ENCODE measurements at places on chromosomes 6 and 20.

- DNase-seq = no peak
Measured at GRCh38 chr20:37932919-37933318, 30.0 kb downstream of the VSTM2L start.

DNA sequence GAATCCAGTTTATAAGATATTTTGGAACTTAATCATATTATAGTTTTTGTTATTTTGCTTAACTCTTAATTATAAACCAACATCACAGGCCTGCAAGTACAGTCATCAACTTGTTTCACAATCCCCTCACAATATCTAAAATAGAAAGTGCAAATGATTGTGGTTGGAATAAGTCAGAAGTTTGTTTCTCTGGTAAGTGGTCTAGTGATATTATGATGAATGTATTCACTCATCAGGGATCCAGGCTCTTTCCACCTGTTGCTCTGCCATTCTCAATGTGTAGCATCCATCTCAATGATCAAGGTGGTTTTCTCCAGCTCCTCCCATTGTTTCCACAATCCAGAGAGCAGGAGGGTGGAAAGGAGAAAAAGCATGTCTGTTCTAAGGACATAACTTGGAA is 54.2 kb downstream of the OPN5 start:
- DNase-seq = no peak

- no peak for DNase-seq
Measured at GRCh38 chr20:23201658-23202057, 115.5 kb upstream of the CD93 start.

DNA sequence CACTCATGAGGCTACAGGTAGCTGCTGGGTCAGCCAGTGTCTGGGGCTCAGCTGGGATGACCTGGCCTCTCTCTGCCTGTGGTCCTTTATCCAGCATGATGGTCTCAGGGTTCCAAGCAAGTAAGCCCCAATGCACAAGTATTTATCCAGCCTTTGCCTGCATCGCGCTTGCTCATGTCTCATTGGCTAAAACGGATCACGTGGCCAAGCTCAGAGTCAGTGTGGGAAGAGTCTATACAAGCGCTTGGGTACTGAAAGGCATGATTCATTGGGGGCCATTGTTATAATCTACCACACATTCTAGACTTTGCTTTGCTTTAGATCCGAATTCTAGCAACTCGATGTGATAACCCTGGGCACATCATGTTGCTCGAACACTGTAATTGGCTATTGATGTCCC is 48.3 kb downstream of the PPP1R16B start:
- no peak for DNase-seq

DNA sequence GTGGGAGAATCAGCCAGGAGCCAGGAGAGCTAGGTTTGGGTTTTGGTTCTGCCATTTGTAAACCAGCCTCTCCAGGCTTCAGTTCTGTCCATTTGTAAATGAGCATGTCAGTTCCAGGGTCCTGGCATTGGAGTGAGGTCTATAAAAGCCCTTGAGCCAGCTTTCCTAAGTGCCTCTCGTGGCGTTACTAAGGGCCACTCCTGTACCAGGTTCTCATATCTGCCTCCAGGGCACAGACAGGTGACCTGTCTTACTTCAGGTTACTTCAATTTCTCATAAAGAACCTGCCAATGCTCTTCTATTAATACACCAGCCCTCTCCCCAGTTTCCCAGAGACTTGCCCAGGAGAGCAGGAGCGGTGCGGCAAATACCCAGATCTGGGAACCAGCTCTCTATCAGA is 101.9 kb downstream of the VEGFA start:
- no peak for DNase-seq

GRCh38 chr6:90894285-90895130 is 307.6 kb upstream of the MAP3K7 start:
- DNase-seq = no peak

- DNase-seq = peak; percentile 19
Measured at GRCh38 chr6:44297063-44298038, 15.8 kb downstream of the AARS2 start.

DNA sequence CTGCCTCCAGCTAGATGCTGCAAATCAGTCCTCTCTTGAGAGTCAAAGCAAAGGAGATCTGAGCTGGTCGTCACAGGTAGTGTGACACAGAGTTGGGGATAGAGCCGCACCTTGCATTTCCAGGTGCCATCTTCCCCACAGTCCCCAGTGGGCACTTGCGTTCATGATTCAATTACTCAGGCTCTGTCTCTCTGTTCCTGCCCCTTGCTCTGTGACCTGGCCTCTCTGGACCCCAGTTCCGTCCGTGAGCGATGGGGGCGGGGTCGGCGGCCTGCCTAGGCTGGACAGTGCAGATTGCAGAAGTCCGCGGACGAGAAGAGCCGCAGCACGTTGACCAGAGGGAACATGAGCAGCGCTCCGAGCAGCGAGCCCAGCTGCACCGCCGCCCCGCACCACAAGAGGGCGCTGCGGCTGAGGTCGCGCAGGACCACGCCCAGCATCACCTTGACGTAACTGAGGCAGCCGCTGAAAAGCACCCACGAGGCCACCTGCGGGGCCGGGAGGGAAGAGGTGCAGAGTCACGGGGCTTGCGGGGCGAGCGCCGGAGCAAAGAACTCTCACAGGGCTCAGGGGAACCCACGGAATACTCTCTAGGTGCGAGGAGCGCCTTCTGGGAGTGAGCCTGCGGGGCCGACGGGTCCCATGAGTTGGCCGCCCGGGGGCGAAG is 7.4 kb downstream of the SLC52A3 start:
- no peak for DNase-seq

DNA sequence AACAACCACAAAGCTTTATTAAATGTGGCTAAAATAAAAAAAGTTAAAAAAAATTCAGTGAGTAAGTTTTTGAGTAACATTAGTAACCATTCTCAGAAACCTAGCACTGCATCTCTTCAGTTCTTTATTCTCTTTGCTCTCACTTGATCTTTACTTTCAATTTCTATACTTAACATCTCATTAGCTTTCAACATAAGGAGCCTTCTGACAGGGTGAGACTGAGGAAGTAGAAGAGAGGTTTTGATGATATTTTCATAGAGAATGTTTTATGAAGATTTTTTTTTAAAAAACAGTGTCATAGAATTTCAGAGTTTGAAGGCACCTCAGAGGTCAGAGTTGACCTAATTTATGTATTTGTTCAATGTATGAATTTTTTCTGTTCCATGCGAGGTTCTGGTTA is 60.8 kb downstream of the FAM83B start:
- no peak for DNase-seq

DNA sequence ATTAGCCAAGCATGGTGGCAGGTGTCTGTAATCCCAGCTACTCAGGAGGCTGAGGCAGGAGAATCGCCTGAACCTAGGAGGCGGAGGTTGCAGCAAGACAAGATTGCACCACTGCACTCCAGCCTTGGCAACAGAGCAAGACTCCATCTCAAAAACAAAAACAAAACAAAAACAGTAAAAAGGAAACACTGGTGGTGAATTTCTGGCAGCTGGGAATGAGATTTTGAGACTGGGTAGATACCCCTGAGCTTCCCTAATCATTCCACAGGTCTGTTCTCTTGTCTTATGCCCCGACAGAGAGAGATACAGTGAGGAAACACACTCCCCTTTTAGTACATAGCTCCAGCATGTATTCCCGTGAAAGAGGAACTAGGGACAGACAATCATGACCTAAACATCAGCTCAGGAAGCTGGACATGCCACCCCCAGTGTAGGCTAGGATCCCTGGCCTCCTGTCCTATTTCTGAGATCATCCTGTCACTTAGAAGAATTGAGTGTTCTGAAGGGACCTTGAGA is 9.6 kb downstream of the MAN1A1 start:
- DNase-seq = no peak

DNA sequence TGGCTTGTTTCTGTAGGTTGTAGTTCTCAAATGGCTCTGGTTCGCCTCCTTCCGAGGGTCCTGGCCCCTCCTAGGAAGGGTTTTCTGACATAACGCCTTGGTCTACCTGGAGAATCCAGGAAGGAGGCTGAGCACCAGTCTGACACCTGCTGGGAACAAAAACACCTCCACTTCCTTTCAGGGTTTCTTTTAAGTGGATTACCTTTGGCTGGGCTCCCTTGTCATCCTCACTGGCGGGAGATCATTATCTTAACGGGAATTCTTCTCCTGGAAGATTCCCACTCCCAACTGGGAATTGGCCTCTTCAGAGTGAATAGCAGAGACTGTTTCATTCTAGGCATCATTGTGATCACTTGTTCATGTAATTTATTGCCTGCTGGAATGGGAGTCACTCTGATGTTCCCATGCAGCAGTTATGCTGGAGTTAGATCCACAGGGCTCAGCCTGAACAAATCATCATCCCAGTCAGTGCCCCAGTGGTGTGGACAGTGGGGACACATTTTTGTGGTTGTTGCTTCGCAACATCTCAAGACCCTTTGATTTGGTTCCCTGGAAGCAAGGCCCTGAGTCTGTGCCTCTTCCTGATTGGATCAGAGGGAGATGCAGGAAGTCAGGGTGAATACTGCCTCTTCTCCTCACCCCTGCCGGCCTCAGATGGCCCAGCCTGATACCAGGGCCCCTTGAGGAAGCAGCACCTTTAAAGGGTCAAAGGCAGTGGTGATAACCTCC is 49.1 kb downstream of the LYRM2 start:
- no peak for DNase-seq

GRCh38 chr6:5020142-5020541 is 16.3 kb upstream of the RPP40 start:
- no peak for DNase-seq

DNA sequence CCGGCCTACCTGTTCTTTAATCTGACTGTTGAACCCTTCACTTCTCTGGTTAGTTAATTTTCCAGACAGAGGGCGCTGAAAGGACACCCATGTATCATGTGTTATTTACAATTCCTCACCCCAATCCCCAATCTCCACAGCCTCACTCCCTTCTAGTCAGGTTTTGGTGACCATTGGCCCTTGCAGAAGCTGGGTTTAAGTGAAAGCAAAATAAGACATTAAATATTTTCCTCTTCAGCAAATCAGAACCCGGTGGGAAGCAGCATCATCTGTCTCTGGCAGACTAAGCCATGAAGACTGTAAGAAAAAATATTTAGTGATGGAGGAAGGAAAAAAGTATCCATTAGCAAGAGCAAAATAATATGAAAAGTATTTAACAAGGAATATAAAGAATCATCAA is 9.4 kb upstream of the HLA-DQA1 start:
- DNase-seq = no peak

DNA sequence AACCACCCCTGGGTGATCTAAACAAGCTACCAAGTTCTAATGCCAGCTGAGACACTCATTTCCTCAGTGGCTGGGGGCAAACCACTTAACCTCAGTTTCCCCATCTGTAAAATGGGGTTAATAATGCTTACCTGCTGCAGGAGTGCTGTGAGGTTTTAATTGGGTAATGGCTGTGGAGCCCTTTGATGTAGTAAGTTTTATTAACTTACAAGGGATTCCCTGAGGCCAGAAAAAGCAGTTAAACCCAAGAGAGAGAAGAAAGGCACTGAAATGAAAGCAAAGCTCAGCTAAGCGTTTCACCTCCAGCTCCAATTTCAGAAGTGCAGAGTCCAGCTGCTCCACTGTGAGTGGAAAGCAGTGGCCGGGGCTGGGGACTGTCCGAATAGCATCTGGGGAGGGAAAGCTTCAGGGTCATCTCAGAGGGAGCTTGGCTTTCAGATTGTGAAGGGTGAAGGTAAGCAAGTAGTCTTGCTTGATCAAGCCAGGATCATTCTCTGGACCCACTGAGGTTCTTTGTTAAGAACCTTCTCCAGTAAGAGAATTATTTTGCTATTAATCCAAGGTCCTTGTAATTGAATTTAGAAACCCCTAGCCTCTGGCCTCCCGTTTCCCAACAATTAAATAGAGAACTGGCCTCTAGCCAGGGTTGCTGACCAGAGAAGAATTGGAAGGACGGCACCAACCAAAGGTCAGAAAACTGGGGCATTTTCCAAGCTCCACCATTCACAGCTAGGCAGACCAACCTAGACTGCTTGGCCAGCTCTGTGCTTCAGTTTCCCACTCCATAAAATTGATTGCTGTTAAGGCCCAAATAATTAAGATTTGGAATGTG is 20.9 kb upstream of the TCP11 start:
- no peak for DNase-seq

GRCh38 chr20:17610566-17611289 is 40.9 kb downstream of the DSTN start:
- DNase-seq = peak; percentile 55
